ENCODE measurements at places on chromosomes 2 and 18.

GRCh38 chr18:5455674-5456073 is 88.1 kb downstream of the EPB41L3 start:
- DNase-seq: no peak

- DNase-seq: no peak
Measured at GRCh38 chr2:42167458-42167857, 1.7 kb upstream of the EML4 start.

GRCh38 chr2:239499726-239500573 is 99.1 kb upstream of the HDAC4 start:
- no peak for DNase-seq

DNA sequence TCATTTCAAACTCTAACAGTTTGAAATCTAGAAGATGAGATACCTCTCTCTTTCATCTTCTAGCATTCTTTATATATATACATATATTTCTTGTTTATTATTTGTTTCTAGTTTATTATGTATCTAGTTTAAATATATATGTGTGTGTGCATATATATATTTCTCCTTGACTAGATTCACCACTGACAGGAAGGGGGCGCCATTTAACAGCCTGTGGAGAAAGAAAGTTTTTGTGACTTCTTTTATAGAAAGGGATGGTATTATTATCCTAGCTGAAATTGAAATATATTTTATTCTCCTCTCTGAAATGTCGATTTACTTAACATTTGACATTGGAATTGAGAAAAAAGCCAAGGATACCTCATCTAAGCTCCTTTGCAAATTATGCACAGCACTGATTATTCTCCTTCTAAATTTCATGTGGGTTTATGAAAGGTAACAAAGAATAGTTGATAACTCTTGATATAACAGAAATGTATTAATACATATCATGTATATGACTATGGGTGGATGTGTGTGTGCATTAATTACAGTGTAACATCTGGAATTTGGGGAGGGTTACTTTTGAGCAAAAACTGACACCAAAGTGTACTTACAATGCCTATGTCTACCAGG is 160.7 kb upstream of the NT5C1B start:
- no peak for DNase-seq

- no peak for DNase-seq
Measured at GRCh38 chr18:21722687-21723086, 17.9 kb upstream of the MIB1 start.

All from stimulated activated CD4-positive, alpha-beta T cell treated with anti-CD3 and anti-CD28 coated beads, TNF-alpha, amount 100 ng/mL, for 4 hours (primary cell).